ENCODE measurements at places on chromosomes 4 and X.

GRCh38 chr4:110046588-110047049 lies 133.9 kb downstream of the EGF start:
- DNase-seq = no peak

- no peak for DNase-seq
Observed at GRCh38 chr4:164405774-164406173, 348.2 kb upstream of the SMIM31 start.

DNA sequence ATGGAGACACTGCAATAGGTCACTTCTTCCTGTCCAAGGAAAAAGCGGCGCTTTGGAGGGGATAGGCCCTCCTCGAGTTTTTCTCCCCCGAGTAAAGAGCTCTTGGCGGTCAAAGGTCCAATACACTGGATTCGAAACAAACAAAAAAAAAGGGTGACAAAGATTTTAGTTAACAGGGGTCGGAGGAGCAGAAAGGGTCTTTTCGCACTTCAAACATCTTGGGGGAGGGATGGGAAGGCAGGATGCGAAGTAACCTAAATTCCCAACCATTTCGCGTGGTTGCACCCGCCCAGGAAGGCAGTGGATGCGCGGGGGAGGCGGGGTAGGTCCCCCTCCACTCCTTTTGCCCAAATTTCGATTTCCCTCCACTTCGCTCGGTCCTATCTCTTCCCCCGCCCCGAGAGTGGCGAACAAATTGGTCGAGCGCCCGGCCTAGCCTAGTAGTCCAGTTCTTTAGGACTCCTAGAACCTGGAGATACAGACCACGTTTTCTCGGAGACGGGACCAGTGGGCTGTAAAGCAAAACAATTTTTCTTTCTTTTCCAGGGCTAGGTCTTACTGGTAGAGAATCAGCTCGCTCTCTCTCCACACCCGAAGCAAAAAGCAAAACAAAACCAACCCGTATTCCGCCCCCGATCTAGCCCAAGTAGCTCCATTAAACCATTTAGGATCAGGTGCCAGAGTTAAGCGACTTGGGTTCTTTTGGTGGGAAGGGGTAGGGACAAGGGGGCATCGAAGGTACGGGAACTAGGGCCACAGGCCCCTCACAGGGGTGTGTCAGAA lies 2.0 kb upstream of the STAG2 start:
- DNase-seq = peak; percentile 38

DNA sequence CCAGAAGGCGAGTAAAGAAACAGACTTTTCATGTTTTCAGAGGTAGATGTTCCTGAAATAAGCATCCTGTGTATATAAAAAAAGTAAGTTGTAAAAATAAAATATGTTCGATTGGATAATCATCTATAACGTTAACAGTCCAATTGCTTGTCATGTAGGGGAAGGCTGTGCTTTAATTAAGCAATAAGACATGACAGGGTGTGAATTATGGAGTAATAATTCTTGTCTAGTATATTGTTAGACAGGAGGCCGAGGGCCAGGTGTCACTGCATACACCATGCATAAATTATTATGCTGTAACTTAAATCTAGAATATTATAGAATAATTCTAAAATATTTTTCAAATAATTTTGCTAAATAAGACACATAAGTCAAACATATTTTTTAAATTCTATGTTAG lies 494.6 kb upstream of the TENM3 start:
- no peak for DNase-seq

GRCh38 chrX:30971774-30972603 lies 82.9 kb upstream of the TAB3 start:
- DNase-seq = no peak

- no peak for DNase-seq
Observed at GRCh38 chr4:177117256-177117655, 192.4 kb upstream of the NEIL3 start.

DNA sequence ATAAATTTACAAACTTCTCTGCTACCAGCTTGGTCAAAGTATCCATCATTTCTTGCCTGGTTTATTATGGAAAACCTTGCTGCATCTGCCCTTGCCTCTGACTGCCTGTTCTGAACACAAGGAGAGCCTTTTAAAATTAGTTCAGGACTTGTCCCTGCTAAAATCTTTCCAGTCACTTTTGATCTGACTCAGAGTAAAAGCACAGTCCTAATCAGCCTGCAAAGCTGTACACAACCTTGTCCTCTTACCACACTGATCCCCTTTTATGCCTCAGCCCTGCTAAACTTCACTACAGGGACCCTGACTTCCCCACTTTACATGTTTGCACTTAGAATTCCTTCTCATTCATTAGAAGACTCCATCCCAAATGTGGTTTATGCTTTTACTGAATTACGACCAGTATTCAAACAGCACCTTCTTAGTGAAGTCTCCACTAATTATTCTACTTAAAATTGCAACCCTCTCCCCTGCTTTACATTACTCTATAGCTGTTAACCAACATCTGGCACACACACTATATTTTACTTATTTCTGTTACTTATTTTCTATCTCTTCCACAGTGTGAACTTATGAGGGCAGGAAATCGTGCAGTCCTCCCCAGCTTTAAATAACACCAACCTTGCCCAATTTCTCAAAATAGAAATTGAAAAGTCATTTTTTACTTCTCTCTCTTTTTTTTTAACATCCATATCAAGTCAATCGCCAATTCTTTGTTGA lies 6.3 kb downstream of the GABRA4 start:
- no peak for DNase-seq

- no peak for DNase-seq
Observed at GRCh38 chr4:153528705-153529485, 62.7 kb downstream of the TMEM131L start.

DNA sequence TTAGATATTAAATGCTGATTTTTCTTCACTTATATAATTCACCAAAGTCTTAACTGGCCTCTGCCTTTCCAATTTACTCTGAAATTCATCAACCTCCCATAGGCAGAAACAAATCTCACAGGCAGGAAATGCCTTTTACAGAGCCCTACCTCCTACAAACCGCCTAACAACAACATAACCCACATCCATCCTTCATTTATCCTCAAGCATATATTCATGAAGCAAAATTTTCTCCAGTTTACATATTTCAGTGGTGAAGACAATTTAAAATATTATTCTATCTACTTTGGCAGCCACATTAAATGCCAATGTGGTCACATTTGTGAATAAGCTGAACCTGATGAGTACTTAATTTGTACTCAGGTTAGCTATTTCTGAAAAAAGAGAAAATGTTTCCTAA lies 30.3 kb downstream of the SEPSECS start:
- no peak for DNase-seq

- DNase-seq = no peak
Observed at GRCh38 chrX:24069877-24070276, 15.1 kb downstream of the EIF2S3 start.

GRCh38 chr4:185933078-185933581 lies 121.1 kb upstream of the SORBS2 start:
- DNase-seq = no peak

DNA sequence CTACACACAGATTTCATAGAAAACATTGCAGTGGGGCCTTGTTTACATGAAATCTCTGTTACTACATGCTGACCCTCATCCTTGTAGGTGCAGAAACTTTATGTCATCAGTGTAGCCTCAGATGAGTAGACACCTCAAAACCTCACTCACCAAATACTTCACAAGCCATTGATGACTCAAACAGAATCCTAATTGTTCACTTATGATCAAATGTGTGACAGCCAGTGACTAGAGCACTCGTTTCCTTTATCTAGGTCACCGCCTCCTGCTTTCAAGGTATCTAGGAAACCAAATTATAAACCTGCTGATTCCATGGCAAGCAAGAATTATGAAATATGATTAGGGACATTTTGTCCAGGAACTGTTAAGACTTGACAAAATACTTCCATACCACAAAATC lies 255.8 kb upstream of the GPRIN3 start:
- DNase-seq = no peak

GRCh38 chr4:17218786-17219185 lies 293.1 kb downstream of the QDPR start:
- no peak for DNase-seq

GRCh38 chrX:290476-291166 lies 9.4 kb downstream of the PLCXD1 start:
- no peak for DNase-seq

- no peak for DNase-seq
Observed at GRCh38 chrX:155218777-155219176, 2.5 kb downstream of the VBP1 start.

DNA sequence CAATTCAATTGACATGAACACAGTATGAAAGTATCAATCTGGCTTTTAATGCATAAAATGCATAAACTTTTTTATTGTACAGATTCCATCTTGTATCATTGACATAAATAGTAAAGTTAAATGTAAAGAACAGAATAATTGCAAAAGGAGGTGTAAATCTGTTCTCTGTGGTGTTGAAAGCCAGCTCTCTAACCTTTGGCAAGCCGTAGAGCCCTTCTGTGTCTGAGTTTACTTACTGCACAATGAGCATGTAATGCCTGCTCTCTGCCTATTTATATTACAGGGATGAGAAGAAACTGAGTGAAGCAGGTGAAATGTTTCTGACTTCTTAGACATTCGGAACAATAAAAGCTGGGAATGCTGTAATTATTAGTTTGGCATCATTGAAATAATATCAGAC lies 389.3 kb upstream of the EPHA5 start:
- no peak for DNase-seq

DNA sequence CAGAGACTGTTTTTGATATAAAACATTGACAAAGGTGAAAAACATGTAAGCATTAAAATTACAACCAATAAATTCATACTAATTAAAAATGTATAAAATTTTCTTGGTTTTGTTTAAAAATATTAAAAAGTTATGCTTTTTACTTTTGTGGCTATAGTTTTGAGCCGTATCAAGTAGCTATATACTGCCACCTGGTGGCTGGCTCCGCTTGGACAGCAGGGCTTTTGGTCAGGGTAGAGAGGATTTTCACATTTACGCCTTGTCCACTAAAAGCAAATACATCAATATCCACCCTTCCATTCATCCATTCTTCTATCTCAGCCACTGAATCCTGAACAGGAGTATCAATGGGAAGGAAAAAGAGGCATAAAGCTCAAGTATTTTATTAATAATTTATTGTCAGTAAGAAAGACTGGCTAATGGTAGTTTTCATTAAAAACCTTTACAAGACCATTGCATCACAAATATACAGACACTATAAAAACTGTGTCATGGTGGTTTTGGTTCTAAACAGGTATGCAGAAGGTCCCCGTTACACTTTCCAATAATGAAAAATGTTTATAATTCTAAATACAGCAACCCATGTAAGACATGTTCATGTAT lies 32.1 kb upstream of the MTNR1A start:
- DNase-seq = peak; percentile 79

DNA sequence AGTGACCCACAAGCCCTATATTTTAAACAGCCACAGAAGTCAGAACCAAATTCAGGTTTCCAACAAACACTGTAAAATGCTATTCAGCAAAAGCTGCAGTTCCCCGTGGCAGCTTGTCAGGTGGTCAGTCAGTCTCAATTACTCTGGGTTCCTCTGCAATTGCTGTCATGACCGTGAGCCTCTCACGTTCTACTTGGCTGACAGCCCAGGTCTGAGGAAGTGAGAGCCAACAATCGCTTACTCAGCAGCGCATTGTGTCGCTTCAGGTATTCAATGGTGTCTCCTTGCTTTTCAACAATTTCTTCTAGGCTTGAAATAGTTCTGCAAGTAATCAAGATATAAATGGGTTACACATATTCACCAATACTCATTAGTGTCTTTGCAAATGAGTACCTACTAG lies 25.8 kb downstream of the TRIM75 start:
- DNase-seq = no peak

GRCh38 chr4:78732332-78733104 lies 43.6 kb upstream of the BMP2K start:
- DNase-seq = no peak

DNA sequence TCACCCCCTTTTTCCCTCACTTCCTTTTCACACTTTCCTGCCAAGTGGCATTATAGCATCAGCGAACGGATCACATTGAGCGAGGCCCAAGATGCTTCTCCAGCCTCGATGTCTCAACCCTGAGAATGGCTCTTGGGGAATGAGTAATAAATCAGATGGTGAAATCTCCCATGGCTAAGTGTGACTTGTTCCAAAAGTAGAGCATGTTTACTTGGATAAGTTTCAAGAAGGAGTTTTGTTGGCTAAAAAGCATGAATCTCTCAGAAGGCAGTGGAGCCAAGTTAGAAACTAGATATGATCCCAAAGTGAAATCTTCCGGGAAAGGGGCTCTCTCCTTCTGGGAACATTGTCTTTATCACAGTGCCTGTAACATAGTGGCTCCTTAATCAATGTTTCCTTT lies 316.3 kb downstream of the CAMK2D start:
- no peak for DNase-seq

DNA sequence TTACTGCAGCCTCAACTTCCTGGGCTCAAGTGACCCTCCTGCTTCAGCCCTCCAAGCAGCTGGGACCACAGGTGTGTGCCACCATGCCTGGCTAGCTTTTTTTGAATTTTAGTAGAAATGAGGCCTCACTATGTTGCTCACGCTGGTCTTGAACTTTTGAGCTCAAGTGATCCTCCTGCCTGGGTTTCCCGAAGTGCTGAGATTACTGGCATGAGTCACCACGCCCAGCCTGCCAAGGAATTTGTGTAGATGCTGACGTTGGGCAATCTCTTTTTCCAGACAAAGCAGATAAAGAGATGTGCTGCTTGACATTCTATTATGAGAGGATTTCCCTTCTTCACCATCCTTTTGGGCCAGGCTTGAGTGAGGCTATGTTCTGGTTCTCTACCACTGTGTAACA lies 254.5 kb upstream of the RPS6KA3 start:
- DNase-seq = no peak

DNA sequence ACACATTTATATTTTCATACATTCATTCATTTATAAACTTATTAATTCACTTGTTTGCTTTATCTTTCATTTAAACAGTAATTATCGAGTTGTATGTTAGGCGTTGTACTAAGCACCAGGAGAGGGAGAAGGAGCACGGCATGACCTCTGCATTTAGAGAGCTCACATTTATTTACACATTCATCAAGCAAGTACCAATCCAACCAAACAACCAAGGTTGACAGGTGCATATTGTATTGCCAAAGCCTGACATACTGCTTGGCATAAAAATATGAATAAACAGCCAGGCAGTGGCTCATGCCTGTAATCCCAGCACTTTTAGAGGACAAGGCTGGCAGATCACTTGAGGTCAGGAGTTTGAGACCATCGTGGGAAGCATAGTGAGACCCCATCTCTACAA lies 37.0 kb upstream of the CLNK start:
- DNase-seq = no peak

DNA sequence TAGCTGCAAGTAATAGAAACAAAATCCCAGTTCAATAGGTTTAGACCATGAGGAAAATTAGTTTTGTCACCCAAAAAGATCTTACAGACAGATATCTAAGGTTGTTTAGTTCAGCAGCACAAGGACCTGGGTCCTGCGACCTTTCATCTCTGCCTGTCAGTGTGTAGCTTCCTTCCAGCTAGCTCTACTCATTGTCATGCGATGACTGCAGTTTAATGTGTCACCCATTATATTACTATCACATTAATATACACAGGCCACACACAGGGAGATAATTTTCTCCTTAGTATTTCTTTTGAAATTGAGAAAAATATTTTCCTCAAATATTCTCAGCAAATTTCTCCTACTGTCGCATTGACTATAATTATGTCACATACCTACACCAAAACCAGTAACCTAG lies 232.1 kb upstream of the ARSJ start:
- DNase-seq = no peak

Data from mesothelial cell of epicardium (in vitro differentiated cells).